ENCODE measurements at places on chromosomes 7 and 10. TPM values are rescaled to one million over a fixed set of nuclear protein-coding genes. Genes with fewer than 3 reads are reported as not detected.

The MBL2 gene
- polyA plus RNA-seq, result not detected

DNA sequence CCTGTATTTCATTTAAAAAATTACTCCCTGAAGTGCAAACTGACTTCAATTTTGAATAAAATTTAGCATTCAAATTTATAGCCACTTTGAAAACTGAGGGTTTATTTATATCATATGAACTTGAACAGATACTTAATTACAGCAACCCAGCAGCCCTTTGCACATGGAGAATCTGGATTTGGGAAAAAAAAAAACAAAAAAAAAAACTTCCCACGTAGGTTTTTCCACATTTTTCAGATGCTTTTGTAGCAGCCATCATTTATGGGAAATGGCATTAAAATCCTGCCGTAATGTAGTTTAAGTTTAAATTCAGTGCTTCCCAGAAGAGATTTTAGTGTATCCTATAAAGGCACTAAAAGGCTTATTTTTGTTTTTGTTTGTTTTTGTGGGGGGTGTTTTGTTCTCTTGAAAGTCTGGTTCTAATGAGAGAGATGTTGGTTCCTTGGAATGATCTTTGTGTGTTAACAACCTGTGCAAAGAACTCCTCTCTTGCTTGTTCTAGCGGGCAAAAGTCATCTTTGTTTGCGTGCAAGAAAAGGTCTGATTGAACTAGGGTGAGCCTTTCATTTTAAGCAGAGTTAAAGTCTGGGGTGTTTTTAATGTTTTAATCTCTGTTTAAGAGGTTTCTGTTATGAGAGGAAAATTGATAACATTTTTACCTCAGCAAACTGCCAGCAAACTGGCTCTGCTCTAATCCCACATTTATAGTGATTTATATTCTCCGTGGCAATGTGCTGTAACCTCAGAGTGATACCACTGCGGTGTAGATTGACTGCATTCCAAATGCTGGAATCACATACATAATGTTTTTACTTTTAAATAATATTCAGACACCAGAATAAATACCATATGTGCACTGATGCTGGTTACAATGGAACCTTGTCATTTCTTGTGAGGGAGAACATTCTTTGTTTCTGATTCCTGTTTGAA, 105.5 kb downstream of the WNT2 start:
- no peak for DNase-seq

- no peak for DNase-seq
These were observed 47.6 kb downstream of the ABRAXAS2 start for GRCh38 chr10:124849111-124849773.

DNA sequence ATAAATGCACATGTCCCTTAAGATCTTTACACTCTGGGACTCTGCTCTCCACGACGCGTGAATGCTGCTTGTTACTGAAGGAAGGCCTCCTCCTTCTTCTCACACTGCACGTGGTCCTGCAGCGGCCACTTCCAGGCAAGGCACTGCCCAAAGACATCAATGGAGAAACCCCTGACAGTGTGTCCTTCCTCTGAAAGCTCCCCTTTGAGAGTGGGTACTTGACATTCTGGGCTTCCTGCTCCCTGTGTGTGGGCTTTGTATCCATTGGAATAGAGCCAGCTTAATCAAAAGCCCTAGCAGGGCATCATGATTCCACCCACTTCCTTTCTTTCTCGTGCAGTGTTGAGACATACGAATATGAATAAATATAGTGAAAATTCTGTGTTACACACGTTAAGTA, 69.7 kb upstream of the STK17A start:
- DNase-seq, result no peak

DNA sequence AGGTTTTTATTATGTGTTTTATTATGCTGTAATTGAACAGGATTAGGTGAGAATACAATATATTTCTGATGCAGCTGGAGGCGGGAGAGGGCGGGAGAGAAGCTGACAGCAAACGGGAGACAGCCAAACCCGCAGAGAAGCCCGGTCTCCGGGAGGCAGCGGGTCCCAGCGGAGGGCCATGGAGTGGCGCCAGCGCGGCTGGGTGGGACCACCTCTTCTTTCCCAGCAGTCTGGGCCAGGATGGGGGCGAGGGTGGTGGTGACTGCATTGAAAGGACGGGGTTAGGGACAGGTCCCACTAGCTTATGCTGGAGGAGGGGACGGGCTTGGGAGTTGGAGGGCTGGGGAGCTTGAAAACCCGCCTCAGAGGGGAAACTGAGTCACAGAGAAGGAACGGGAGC, 14.5 kb upstream of the KAZALD1 start:
- no peak for DNase-seq
